ENCODE measurements at places on chromosomes 2 and 18.
A peak's percentile ranks its signal among the peaks of the same experiment; 100 is the strongest.

DNA sequence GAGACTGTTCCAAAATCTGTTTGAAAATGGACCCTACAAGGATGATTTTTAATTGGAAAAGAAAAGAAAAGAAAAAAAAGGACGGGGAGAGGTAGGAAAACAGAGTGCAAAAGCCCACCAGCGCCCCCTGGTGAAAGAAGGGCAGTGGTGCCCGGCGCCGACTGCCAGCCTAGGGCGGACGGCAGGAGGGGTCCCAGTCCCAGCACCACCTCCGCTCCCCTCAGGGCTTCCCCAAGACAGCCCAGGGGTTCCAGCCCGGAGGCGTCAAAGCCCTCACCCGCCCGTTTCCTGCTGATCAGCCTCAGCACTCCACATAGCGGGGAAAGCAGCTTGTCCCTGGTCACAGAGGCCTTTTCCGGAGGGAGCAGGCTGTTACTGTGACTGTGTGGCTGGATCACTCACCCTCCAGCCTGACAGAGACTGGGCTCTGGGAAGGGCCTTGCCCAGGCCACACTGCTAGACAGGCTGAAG lies 213.9 kb downstream of the TFCP2L1 start:
- DNase-seq = peak; percentile 74

DNA sequence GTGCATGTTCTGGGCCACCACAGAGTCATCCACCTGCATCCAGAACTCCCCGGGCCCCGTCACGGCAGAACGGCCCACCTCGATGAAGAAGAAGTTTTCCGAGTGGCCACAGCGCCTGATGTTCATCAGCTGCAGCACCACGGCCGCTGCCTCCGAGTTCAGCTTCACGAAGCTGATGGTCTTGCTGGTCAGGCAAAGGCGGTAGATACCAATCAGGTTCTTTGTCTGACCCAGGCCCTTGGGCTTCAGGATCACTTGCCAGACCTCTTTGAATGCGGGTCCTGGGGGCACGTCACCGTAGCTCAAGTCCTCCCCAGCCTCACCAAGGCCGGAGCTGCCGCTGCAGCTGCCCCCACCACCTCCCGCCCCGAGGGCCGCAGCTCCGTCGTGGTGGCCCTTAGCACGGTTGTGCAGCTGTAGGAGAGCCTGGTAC lies 1.6 kb downstream of the IRS1 start:
- DNase-seq = peak; percentile 9

- no peak for DNase-seq
These were observed 118.0 kb downstream of the RAB3GAP1 start for GRCh38 chr2:135169900-135170753.

DNA sequence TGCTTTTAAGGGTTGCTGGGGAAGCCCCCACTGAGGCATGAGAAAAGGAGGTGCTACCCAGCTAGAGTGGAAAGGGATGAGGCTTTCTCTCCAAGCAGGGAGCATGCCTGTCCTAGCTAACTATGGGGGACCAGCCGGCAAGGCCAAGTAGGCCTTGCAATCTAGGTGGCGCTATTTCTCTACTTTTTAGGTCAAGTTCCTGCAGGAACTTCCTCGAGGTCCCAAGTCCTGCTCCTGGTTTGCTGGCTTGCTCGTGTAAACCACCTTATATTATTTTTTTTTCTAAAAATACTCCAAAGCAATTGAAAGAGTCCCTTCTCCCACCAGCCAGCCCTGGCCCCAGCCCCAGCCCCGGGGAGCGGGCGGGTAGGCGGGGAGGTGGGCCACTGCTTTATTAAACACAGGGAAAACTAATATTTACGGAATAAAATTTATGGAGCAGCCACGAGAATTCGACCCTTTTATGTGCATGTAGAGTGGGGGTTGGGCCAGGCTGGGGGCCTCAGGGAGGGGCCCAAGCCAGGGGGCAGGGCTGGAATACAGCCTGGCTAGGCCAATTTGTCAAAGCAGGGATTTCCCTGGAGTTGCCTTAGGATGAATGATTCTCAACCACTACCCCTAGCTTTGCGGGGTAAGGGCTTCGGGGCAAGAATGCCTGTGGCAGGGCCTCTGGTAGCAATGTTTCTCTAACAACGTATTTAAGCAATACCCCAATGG lies 12.8 kb upstream of the IHH start:
- no peak for DNase-seq

GRCh38 chr2:173027181-173028128 lies 48.2 kb upstream of the MAP3K20 start:
- DNase-seq = peak; percentile 92

DNA sequence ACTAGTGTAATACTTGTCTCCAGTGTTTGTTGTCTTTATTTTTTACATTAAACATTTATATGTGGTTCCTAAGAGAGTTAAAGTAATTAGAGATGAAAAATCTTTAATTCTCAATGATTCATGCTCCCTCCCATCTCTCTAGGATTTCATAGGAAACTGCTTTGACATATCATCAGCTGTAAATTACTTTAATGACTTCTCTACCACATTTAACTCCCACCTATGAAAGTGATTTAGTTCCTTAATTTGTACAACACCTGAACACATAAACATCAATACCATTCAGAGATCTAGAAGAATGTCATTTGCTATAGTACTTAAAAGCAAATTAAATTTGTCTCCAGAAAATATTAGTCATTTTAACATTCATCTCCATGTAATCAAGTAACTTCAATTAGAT lies 524.2 kb upstream of the CHAC2 start:
- no peak for DNase-seq

- DNase-seq = no peak
These were observed at the start of gene ANO7 for GRCh38 chr2:241188361-241189092. TSS of gene ANO7 (plus strand) at chr2:241188677. CDS start at chr2:241190064, 1,387 bp downstream.

GRCh38 chr2:181937473-181937872 lies 45.9 kb downstream of the ITPRID2 start:
- DNase-seq = no peak

GRCh38 chr18:22542406-22542835 lies 124.7 kb upstream of the CTAGE1 start:
- peak; percentile 34 for DNase-seq

DNA sequence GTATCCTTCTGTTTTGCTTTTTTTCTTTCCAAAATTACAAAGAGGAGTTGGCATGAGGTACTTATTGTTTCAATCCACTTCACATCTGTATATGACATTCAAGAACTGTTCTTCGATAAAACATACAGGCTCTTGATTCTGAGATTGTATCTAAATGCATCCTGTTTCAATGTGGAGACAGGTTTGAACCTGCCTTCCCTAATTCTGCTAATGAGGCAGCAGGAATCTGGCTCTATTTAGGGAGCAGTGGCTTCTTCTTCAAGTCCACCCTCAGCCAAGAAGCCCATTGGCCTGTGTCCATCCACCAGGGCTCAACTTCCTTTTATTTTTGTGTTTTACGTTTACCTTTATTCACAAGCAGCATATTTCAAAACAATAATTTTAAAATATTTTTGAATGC lies 84.8 kb upstream of the PIK3C3 start:
- no peak for DNase-seq

DNA sequence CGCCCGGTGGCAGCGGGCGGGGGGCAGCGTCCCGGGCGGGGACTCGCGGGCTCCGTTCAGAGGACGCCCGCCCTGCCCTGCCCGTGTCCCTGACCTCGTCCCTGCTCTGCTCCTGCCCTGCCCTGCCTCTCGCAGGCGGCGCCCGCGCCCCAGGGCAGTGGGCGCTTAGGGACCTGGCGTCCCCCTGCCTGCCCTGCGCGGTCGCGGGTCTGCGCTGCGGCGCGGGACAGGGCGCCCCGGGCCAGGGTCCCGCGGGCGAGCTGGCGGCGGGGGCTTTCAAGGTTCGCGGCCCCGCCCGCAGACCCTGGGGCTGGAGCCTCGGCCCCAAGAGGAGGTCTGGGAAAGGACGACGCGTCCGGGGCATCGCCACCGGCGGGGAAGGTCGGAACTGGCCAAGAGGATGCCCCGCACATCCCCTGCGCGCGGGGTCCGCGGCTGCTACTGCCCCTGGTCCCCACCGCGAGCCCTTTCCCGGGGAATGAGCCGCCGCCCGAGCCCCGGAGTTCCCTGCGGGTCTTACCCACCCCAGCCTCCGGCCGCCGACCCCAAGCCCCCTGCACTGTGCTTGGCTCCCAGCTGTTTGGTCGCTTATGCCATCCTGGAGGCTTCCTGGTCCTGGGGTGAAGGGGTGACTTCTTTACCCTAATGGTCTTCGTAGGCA lies 679 bp downstream of the RNF144A start:
- peak; percentile 40 for DNase-seq

- DNase-seq = no peak
These were observed 304.2 kb downstream of the CYP26B1 start for GRCh38 chr2:71843391-71843850.

GRCh38 chr2:135096665-135097446 lies 44.8 kb downstream of the RAB3GAP1 start:
- DNase-seq = no peak

- no peak for DNase-seq
These were observed 287.2 kb upstream of the LINC00305 start for GRCh38 chr18:64436111-64436510.

GRCh38 chr18:53952700-53953099 lies 271.8 kb downstream of the MBD2 start:
- no peak for DNase-seq

DNA sequence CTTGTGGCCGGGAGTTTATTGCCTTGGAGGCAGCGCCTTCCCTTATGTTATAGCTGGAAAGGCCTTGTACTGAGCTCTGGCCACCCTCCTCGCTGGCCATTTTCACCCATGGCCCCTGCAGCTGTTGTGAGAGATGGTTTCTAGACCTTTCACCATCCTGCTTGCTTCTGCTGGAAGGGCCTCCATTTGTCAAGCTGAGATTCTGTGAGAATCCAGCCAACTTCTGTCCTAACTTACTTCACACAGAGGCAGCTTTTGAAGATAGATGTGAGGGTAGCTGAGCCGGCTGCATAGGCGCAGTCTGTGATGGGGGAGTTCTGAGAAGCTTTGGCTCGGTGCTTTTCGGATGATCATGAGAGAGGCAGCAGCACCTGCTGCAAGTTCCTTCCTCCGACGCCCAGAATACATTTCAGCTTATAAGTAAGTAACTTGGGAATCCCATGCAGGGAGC lies 8.7 kb downstream of the CTIF start:
- DNase-seq = no peak

DNA sequence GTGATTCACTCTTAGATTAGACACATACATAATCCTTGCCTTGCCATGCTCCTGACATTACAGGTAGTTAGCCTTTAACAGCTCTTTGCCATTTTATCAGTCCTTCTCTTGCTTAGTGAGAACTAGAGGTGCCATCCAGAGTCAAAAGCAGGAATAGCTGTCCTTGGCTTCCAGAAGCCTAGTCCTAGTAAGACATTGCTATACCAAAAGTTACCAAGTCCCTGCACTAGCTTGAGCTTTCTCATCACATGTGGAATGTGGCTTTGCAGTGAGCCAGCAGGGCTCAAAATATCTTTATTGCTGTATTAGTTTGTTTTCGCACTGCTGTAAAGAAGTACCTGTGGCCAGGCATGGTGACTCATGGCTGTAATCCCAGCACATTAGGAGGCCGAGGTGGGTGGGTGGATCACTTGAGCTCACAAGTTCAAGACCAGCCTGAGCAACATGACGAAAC lies 104.7 kb upstream of the NOSTRIN start:
- no peak for DNase-seq

DNA sequence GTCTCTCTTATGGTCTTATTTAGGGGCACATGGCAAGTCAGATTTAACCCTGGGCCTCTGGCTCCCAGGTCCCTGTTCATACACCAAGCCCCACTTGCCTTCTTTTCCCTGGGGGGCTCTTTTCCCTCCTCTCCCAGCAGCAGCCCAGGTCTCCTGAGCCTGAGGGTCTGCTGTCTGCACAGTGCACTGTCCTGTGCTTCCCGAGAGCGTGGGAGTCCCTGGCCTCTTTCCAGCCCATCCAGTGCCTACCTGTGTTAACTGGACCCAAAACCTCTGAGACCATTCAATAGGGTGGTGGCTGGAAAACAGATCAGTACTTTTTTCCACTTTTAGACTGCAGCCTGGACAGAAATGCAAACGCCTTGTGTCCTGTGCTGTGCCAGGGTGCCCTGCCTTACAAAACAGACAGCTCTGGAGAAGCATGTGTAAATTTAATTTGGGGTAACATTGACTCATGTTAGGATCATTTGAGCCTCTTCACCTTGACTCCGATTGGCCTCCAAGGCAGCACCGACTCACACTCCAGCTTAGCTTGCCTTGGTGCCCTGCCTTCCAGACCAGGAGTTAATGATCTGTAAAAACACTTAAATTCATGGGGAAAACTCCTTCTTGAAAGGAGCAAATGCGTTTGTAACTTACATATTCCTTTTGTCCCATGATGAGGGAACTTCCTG lies 34.3 kb downstream of the TWIST2 start:
- no peak for DNase-seq

- peak; percentile 8 for DNase-seq
These were observed 795.6 kb downstream of the CPS1 start for GRCh38 chr2:211351987-211352386.

- no peak for DNase-seq
These were observed 127.1 kb downstream of the CERS6 start for GRCh38 chr2:168583064-168583709.

DNA sequence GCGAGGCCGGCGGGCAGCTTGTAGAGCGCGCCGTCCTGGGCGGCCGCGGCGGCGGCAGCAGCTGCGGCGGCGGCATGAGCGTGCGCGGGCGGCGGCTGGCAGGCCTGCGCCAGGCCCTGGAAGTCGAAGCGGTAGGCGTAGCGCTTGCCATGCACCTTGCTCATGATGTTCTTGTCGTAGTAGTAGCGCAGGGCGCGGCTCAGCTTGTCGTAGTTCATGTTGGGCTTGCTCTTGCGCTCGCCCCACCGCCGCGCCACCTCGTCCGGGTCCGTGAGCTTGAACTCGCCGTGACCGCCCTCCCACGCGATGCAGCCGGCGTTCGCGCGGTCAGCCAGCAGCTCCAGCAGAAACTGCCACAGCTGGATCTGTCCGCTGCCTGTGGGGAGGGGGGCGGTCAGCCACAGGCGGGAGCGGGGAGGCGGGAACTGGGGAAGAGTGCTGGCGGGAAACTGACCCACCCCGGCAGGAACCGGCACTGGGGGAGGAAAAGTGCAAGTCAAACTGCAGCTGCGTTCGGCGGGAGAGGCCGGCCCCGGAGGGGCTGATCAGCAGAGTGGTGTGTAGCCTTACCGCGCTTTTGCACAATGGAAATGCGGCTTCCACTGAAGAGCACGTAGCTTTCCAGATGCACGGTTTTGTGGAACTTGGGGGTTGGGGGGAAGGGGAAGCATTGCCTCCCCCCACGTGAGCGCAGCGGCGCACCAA lies 3.0 kb downstream of the FEV start:
- no peak for DNase-seq

DNA sequence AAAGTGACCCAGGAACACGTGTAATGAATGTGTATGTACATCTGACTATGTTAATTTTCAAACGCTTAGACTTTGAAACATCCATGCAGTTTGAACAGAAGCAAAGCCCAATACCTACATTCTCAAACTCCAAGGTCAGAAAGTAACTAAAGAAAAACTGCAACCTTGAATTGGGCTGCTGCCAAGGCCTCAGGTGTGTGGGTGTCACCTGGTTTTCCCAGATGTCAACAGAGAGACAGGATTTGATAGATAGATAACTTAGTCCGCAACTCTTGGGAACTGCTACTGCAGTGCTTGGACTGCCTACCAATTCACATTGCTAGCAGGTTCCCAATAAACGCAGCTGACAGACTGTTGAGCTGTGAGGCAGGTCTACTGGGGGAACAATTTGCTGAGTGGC lies 78.7 kb upstream of the PAPOLG start:
- DNase-seq = no peak

GRCh38 chr2:69683170-69683971 lies 39.8 kb upstream of the AAK1 start:
- DNase-seq = peak; percentile 82
